ENCODE measurements at places on chromosomes 1 and 21.

GRCh38 chr21:44924606-44925377 lies 4.1 kb upstream of the ITGB2 start:
- peak; percentile 94 for DNase-seq

- no peak for DNase-seq
Measured at GRCh38 chr1:242836423-242836822, 311.9 kb upstream of the PLD5 start.

DNA sequence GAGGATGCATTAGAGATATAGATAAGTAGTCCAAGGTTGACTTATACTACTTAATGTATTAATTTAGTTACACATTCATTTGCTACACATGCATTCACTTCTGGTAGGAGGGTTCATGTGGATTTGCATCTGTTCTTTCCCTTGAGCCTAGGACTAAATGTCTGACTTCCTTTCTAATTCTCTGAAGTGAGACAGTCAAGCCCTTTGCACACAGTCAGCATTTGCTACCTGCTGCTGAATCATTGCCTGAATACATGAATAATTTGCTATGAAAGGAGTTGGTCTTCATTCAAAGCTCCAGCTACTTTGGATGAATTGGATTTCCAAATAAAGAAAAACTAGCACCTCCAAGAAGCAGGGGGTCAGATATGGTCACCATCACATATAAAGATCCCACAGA lies 154.8 kb upstream of the DAB1 start:
- no peak for DNase-seq

- no peak for DNase-seq
Measured at GRCh38 chr1:239761509-239761908, 330.2 kb upstream of the FMN2 start.

- no peak for DNase-seq
Measured at GRCh38 chr21:34215911-34216717, 142.7 kb downstream of the MRPS6 start.

Data from common myeloid progenitor, CD34-positive (primary cell).